Fibroblast of gingiva (primary cell): ENCODE measurements at places on chromosomes 1 and 21.
A peak's percentile ranks its signal among the peaks of the same experiment; 100 is the strongest.

GRCh38 chr1:1420654-1421141 lies 378 bp downstream of the ANKRD65 start:
- DNase-seq, result no peak

DNA sequence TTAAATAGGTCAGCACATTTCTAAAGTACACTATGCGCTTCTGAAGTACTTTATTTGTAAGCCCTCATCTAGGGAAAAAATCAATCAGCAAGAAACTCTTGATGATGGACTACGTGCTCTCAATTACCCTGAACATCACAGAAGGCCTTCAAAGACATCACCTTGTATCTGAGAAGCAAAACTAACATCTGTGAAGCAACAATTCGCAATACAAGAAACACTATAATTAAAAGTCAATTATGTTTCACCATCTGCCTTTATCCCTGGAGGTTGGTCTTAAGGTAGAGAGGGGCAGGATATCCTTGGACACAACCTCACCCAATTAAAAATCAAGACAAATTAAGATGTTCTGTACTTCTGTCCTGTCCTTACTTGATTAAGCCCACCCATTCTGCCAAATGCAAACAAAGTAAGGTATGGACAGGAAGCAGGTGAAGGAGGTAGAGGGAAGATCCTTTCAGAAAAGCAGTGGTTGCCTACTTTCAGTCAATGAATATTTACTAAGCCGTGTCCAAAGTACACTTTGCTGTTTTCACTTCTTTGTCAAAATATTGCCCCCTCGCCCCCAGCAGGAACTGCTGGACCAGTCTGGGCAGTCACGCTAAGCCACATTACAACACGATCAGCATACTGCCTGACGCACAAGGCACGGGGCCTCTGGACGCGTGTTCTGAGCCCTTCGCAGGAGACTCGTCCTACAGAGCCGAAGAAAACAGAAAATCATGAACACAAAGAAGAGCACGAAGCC lies 887 bp downstream of the SLC19A2 start:
- DNase-seq, result peak; percentile 80

DNA sequence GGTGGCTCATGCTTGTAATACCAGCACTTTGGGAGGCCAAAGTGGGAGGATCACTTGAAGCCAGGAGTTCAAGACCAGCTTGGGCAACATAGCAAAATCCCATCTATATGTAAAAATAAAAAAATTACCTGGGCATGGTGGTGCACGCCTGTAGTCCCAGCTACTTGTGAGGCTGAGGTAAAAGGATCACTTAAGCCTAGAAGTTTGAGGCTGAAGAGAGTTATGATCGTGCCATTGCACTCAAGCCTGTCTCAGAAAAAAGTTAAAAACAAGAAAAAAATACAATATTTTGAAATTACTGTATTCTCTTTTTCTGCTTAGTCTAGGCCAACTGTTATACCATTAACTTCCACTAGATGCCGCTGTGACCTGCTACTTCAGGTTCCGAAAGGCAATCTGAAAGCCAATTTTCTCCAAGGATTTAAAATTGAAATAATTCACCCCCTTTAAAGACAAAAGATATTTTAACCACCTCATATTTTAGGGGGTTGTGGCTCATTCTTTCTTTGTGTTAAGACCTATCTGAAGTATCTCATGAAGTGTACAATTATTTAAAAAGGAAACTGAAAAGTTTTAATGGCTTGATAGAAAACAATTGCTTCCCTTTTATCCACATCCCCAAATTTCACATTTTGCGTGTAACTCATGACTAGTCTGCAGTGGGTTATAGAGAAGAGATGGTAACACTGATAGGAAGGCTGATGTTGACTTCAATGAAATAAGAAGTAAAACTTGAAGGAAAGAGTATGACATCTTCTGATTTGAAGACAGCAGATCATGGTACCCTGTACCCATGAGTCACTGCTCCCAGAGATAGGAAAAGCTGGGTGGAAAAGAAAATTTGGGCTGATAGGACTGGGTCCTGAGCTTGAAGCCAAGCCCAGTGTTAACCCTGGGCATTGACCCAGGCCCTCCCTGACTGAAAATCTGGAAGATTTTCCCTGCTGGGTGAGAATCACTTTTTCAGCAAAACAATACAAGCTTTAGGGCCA lies 24.4 kb upstream of the CLDN14 start:
- peak; percentile 34 for DNase-seq

DNA sequence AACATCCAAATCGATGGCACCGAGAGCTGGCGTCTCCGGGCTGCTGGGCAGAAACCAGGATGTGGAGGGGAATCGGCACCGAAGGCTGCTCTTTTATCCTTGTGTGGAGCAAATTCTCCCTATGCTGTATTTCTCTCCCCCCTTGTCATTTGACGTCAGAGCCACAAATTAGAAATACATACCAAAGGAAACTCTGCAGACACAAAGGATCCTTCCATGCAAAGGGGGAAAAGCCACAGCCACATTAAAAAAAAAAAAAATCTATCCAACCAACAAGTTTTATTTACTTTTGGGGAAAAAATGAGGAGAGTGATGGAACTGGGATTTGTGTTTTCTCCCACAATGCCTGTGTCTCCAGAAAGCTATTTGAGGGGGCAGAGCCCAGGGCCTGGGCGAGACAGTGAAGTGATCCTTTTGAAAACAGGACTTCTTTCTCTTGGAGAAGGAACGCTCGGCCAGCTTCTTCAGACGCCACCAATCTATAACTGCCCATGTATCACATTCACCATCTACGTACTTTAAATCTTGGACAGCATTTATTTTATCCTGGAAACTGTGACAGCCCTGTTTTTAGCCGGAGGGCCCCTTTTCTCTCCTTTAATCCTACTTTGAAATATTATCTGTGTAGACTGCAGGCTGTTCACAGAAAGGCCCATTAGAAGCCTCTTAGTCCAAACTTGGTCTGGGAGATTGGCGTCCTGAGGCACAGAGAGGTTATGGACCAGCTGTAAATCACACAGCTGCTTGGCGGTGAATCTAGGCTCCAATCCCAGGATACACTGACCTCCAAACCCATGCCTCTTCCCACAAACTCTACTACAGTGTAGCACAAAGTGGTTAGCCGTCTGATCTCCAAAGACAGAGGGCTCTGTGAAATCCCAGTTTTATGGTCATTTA lies 4.5 kb downstream of the KANK4 start:
- DNase-seq, result no peak

DNA sequence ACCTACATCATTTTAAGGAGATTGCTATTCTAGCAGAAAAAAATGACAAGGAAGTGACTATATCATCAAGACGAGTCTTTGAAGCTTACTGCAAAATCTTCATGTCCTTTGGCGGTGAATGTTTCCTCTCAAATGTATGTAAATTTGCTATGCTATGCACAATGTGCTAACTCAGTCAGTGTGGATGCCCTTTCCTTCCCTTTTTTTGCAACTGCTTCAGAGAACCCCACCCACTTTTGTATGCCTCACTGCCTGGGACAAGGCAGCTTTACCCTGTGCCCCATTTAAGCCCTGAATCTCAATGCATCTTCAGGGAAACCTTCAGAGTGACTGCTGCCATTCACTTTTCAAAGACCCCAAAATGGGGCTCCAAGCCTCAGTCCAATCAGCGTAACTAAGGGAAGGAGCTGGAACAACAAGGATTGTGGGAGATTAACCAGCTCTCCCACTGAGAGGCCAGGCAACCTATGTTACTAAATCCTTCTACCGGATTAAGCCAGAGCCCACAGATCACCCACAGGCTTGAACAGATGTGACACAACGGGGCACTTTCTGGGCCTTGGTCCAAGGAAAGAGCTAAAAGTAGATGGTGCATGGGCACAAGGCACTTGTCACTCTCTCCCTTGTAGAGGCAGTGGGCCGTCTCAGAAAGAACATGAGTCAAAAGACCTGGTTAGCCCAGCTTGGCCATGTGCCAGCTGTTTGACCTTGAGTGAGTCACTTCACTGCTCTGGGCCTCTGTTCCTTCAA lies 154.4 kb downstream of the PLPP3 start:
- peak; percentile 33 for DNase-seq

GRCh38 chr1:230633469-230633868 lies 8.8 kb upstream of the COG2 start:
- no peak for DNase-seq

- DNase-seq, result peak; percentile 50
Observed at GRCh38 chr1:207579436-207579799, 65.5 kb upstream of the CR1L start.

DNA sequence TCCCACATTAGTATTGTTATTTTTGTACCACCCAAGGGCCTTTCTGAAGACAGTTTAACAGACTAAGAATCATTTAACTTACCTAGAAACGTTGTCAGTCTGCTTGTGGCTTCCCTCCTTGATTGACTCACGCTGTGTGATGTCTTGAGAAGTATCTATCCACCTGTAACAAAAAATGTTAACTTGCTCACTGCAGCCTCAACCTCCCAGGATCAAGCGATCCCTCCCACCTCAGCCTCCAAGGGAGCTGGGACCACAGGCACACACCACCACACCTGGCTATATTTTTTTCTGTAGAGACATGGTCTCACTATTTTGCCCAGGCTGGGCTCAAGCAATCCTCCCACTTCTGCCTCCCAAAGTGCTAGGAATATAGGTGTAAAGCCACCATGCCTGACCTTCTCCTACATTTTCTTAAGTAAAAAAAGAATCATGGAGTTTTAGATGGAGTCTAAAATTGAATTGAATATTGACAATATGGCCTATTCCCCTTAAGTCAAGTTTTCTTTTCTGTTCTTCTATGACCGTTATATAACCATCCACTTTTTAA lies 15.6 kb downstream of the SFPQ start:
- DNase-seq, result no peak

- no peak for DNase-seq
Observed at GRCh38 chr21:16537501-16537900, 807.7 kb downstream of the USP25 start.

GRCh38 chr21:17427831-17428483 lies 84.9 kb upstream of the CXADR start:
- no peak for DNase-seq

DNA sequence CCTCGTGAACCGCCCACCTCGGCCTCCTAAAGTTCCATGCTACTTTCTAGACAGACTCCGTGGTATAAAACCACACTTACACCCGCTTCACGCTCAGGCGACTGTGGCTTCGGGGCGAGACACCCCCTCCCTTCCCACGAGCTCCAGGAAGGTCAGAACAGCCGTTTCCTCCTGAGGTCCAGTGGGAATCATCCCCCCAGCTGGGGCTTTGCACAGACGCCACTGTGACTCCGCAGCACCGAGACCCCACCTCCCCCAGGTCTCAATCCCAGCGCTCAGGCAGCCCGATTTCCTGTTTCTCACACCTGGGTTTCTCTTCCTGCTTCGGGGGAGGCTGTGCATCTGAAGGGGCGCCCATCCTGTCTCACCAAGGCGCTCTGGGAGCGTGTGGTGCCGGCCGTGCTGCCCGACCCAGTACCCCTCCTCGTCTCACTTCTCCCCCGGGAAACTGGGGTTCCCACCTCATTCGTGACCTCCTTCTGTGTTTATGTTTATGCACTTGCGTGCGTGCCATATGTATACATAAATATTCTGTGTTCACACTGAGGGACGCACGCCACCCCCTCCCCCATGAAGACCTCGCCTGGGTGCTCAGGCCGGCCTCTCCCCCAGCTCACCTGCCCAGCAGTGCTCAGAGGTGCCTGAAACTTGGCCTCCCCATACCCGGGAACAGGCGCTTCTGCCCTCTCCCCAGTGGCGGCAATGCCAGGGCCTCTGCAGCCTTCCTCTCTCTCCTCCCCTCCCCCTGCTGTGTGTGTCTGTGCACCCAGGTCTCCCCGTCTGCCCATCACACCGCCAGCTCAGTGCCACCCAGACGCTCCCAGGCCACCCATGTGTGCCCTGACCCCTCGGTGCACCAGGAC lies 14.6 kb downstream of the SLC35E2B start:
- DNase-seq, result no peak

DNA sequence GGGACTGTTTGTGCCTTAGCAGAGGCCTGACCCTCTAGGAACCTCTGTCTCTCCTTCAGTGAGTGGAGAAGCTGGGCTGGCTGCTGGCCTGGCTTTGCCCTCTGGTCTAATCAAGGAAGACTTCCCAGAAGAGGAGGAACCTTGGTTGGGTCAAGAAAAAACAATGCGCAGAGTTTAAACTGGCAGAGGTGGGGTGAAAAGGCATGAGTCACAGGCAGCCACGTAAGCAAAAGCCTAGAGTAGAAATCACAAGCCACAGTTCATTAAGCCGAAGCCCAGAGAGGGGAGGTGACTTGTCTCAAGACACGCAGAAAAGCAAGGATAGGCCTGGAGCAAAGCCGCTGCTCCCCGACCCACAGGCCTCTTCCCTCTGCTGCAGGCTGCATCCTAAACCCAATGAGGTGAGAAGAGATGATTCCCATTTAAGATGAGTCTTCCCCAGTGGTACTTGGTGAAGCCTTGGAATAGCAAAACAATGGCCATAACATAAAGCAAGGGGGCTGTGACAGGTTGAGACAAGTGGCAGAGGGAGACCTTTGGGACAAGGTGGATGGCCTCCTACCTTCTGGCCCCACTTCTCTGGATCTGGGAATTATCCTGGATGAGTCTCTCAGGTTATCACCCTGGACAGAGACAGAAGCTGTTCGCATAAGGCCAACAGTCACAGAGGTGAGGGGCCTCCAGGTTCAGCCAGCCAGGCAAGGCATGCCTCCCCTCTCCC lies 7.7 kb downstream of the PDZK1IP1 start:
- DNase-seq, result no peak

GRCh38 chr21:45379901-45380330 lies 25.0 kb upstream of the COL18A1 start:
- DNase-seq, result no peak

DNA sequence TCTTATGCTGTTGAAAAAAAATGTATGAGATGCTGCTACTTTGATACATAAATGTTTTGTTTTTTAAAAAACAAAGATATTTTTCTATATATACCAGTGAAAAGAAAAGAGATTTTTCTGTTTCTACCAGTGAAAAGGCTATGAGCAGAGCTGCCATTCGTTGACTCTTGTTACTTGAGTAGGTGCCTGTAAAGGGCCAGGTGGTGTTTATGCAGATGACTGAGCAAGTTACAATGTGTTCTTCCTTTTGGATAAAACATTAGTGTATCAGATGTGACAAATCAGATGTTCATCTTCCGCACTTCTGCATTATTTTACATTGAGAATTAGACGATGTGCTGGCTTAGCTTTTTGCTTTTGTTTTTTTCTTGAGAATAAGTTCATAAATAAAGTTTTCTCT lies 45.4 kb downstream of the BARHL2 start:
- DNase-seq, result no peak

- DNase-seq, result peak; percentile 69
Observed at GRCh38 chr1:41672641-41673361, 188.3 kb upstream of the EDN2 start.

- peak; percentile 81 for DNase-seq
Observed at GRCh38 chr21:35303085-35303484, 254.0 kb upstream of the RUNX1 start.

GRCh38 chr21:14926186-14926585 lies 138.6 kb downstream of the NRIP1 start:
- DNase-seq, result no peak

DNA sequence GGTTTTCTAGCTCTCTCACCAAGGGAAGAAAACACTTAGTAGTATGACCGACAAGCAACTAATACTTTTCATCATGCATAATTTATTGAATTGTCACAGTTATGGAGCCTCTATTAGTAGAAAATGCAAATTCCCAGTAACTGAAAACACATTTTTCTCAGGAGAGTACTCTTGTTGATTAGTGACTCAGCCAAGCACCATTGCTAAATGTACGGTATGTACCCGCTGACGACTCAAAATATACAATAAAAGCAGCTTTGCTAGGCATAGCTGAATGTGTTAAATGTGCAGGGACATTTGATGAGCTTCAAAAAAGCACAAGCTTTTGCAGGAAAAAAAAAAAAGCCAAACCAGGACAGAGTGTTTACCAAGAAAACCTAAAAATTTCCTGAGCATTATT lies 63.9 kb downstream of the WDR64 start:
- peak; percentile 96 for DNase-seq

- DNase-seq, result no peak
Observed at GRCh38 chr1:73899311-73899710, 298.7 kb downstream of the LRRIQ3 start.

GRCh38 chr1:152515434-152515783 lies 1.1 kb downstream of the CRCT1 start:
- no peak for DNase-seq
